ENCODE measurements at places on chromosomes 1 and 21.

DNA sequence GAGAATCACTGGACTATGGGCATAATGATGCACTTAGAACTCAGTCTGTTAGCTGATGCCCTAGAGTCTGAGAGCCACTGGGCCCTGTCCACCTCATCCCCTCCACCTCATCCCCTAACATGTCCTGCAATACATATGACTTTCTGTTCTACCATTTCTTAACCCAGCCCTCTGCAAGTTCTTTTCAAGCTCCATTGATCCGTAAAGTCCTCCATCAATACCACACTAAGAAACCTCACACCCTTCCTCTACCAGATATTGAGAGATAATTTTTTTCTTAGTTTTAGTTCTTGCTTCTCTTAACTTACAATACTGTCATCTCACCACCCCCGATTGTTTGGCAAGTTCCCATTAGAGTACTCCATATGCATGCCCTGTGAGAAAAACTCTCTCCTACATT, 22.1 kb downstream of the FCRL4 start:
- DNase-seq: no peak

DNA sequence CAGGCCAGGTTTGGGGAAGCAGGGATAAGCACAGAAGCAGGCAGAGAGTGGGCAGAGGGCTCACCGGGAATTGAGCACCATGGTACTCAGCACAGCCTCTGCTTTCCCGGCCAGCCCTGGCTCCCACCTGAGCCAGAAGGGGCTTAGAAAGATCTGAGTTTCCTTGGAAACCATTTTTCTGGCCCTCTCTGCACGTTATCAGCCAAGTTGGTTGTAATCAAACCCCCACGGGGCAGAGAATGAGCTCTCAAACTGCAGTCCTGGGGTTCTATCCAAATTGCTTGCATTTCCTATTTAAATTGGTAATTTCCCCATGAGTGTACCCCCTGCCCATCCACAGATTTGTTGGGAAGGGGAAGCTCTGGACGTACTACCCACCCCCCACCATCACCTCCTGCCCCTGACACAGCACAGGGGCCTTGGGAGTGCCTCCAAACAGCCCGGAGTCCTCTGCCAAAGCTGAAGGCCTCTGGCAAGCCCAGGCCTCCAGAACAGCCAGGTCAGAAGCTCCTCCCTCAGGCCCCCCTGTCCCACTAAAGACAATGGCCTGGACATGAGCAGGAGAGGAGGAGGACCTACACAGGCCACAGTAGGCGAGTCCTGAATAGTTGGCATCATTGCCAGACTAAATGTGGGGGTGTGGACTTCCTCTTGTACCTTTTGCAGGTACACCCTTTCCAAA, 42.7 kb upstream of the GJB5 start:
- DNase-seq: no peak

DNA sequence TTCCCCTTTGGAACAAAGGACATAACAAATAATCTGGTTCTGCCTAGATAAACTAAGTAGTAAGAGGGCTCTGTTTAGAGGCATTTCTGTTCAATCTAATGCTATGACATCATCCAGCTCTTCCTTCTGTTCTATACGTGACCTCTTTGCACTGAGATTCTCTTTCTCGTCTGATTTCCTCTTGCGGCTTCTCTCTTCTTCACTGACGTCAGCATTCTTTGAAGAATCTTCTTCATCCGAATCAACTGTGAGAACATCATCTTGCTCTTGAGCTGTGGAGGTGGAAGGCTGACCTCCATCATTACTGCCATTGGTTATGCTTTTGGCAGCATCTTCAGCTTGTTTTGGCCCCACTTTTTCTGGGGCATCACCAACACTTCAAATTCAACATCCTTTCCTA, 130.4 kb downstream of the HS2ST1 start:
- no peak for DNase-seq

DNA sequence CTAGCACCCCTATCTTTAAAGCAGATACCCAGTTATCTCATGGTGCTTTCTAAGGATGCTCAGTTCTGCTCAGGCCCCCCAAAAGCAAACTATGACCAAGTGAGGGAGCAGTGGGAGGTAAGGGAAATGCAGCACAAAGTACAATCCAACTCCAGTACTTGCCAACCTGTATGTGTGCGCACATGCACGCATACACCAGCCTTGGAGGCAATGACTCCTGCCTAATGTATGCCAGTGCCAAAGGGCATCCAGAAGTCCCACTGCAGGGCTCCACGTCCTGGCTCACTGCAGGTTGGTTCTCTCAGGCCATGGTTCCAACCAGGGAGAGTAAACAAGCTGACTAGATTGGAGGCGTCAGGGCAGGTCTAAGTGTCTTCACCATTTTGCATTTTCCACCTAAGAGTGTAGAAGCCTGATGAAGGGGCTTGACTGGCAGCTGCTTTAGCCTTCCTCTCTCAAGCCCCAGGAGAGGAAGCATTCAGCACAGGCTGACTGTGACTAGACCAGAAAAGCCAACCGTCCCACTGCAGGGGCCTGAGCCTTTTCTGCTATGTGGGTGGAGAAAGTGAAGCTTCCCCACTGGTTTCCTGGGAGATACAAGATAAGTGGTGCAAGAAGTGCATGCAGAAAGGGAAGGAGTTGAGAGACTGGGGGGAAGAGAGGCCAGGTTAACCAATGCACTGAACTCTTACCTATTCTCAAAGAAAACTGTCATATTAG, 7.7 kb downstream of the AMIGO1 start:
- no peak for DNase-seq

- DNase-seq: no peak
Measured at GRCh38 chr1:19187852-19188251, 22.2 kb downstream of the UBR4 start.

DNA sequence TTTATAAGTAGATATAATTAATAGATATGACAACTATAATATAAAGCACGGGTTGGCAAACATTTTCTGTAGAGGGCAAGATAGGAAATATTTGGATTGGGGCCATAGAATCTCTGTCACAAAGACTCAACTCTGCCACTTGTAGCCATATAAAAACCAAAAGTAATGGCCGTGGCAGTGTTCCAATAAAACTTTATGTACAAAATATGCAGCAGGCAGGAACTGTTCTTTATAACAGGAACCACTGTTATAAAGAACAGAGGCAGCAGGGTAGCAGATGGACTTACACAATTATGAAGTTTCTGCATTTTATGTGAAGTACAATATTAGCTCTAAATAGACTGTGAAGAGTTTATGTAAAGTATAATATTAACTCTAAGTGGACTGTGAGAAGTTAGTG, 16.9 kb upstream of the QSOX1 start:
- no peak for DNase-seq

GRCh38 chr1:206477581-206478380, 7.5 kb downstream of the IKBKE start:
- DNase-seq: no peak

- DNase-seq: no peak
Measured at GRCh38 chr1:210781652-210782051, 352.3 kb downstream of the KCNH1 start.

DNA sequence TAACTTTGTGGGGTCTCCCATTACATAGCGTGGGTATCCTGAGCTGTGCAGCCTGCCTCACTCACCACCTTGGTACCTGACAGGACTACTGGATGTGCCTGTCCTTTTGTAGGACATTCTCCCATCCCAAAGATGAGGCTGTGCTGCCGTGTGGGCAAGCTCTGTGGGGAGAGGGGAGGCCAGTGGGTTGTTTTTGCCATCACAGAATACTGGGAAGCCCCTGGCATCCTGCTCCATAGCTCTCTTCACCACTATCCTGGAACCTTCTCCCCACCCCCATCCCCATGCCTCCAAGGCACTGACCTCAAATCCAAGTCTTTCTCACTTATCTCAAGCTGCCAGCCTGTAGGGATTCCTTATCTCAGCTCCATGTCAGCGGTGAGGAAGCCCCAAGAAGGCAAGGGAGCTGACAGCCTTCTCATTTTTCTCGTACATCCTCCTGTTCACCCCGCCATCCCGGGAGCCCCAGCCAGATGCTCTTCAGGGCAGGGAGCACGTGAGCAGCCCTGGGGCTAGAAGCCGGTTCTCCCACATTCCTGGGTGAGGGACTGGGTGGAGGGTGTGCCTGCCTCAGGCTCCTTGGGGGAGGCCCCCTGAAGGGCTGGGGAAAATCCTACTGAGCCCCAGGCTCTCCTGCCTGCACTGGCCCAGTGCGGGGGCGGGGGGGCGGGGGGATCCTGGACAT, 2.4 kb upstream of the ELF3 start:
- no peak for DNase-seq

GRCh38 chr1:30756545-30757351, 826 bp downstream of the LAPTM5 start:
- DNase-seq: peak; percentile 65

DNA sequence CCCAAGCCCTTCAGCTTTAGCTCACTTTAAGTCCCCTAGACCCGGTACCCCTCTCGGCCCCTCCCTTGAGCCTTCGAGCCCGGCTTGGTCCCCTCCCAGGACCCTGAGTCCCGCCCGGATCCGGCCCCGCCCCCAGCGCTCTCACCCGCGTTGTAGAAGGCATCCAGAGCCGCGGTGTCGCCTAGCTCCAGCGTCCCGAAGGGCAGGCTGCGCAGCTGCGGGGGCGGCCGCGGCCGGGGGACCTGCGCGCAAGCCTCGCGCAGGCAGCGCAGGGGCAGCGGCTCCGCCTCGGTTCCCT, 699 bp downstream of the MAP3K6 start:
- DNase-seq: peak; percentile 64

GRCh38 chr1:19049128-19049768, 92.8 kb upstream of the IFFO2 start:
- DNase-seq: no peak

DNA sequence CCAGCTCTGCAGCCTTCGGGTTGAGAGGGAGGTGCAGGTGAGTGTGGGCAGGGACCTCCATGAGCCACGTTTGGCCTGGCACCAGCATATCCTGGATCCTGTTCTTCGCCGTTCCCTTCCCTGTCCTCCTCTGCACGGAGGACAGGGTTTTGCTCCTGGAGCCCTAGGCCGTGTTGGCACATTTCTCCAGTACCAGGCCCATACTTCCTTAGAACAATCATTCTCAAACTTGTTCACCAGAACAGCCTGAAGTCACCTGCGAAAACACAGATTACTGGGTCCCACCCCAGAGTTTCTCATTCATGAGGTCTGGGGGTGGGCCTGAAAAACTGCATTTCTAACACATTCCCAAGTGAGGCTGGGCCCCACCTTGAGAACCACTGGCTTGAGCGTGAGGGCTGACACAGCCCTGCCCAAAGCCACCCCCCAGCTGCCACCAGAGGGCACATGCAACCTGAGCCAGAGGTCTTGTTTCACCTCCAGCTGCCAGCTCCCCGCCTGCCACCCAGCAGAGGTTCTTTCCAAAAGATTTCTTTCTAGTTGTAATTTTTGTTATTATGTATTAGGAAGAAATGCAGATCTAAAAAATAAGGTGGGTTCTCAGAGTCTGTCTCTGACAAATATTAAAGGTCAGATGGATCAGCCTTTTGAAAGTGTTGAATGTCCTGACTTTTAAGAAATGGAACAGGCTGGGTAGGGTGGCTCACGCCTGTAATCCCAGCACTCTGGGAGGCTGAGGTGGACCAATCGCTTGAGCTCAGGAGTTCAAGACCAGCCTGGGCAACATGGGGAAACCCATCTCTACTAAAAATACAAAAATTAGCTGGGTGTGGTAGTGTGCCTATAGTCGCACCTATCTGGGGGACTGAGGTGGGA, 39.6 kb upstream of the LDLRAP1 start:
- DNase-seq: peak; percentile 44

- DNase-seq: no peak
Measured at GRCh38 chr1:151970626-151971025, 23.0 kb downstream of the S100A10 start.

GRCh38 chr1:113146242-113147072, 73.5 kb downstream of the LRIG2 start:
- DNase-seq: no peak

DNA sequence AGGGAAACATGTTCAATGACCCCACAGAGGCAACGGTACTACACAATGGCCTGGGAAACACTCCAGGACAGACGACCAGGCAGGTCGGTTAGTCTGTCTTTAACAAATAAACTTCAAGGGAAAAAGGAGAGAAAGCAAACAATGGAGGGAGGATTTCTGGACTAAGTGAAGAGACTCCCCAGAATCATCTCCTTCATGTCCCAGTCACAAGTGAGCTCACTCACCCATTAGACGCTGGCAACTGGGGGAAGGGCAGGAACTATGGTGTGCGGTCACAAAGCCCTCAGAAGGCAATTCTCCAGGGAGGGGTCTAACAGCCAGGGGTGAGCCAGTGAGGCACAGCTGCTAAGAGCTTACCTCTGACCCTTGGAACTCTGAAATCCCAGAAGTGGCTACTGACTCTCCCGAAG, 55.7 kb upstream of the NADK start:
- DNase-seq: peak; percentile 55

GRCh38 chr1:24713176-24713575, 32.1 kb upstream of the CLIC4 start:
- no peak for DNase-seq

DNA sequence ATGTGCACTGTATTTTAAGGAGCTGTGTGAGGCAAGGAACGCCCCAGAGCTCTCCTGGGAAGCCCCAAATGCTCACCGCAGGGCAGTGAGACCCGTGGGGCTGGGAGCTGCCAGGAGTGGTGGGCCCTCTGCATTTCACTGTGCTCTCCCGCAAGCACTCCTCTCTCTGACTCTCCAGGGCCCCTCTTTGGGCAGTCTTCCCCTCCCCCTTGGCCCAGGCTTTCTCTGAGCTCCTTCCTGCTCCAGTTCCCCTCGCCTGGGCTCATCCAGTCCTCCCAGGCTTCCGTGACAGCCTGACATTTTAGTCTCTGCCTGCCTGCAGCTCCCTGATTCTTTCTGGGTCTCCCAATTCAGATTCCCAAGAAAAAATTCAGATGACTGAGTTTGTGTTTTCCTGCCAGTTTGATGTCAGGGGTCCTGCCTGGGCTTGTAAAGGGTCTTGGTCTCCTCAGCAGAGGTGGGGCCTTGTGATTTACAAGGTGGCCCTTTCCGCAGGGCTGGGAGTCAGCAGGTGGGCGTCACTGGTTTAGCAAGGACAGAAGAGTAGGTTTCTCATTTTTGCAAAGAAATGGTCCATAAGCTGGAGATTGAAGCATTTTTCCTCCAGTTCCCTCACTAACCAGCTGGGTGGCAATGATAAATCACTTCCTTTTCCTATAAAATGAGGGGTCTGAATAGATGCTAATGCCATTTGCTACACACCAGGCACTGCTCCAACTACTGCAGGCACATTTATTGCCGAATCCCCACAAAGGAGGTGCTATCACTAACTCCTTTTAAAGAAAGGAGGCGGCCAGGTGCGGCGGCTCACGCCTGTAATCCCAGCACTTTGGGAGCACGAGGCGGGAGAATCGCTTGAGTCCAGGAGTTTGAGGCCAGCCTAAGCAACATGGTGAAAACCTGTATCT, 1.9 kb upstream of the CA6 start:
- DNase-seq: no peak

DNA sequence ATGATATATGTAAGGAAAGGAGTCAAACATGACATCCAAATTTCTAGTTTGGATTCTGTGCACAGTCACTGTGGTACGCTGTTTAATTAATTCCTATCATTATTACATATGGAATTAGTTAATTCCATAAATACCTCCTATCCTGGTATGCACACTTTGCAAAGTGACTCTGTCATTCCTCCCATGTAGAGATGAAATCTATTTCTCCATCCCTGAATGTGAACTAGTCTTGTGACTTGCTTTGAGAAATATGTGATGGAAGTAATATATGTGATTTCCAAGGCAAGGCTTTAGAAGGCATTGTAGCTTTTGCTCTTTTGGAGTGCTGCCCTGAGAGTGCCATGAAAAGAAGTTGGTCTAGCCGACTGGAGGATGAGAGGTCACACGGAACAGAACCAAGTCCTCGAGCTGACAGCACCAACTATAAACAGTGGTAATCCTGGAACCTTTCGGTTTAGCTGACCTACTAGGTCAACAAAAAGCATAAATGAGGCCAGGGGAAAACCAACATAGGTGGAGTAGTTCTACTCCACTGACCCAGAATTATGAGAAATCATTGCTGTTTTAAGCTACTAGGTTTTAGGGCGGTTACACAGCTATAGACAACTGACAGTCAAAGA, 1.5 kb downstream of the SELENOF start:
- DNase-seq: no peak
